ENCODE measurements at places on chromosomes 6 and 20.

DNA sequence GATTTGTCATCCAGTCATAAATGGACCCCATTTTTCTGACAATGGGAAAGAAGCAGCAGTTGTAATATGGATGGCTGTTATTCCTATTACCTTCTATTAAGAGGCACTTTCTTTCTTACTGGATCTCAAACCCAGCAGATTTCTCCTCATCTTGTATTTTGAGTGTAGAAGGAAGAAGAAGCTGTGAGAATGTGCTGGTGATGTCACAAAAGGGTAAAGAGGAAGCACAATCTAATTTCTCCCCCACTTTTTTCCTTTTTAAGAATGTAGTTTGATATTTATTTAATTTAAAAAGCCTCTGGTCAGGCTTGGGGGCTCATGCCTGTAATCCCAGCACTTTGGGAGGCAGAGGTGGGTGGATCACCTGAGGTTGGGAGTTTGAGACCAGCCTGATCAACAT lies 100.0 kb upstream of the JARID2 start:
- DNase-seq = no peak

GRCh38 chr6:89244241-89244985 lies 27.3 kb upstream of the GABRR1 start:
- DNase-seq = no peak

DNA sequence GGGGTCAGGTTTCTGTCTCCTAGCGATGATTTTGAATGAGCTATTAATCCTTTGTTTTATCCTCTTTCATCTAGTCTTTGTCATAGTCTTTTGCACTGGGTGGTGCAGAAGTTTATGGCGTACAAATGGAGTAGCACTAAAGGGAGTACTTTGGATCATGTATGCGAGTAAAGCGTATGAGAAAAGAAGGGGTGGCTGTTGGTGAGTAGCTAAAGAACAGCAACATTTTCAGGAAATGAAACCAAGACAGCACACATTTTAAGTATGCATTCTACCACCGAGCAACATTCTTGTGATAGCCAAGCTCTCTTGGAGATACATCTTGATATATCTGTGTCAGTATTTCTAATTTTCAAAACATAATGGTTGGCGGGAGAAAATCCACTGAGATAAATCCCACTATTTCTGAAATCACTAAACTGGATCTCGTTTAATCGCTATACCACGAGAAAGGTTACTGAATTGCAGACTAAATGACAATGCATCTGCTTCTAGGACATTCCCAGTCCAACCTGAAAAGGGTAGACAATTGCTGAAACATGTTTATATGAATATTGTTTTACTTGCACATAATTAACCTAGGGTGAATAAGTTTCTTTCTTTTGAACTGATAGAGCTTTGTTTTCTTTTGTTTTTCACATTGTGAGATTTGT lies 196.1 kb downstream of the TRIM27 start:
- no peak for DNase-seq

GRCh38 chr6:74100719-74101287 lies 404.8 kb downstream of the CD109 start:
- DNase-seq = no peak

GRCh38 chr20:43590036-43590391 lies 723 bp upstream of the IFT52 start:
- DNase-seq = no peak

DNA sequence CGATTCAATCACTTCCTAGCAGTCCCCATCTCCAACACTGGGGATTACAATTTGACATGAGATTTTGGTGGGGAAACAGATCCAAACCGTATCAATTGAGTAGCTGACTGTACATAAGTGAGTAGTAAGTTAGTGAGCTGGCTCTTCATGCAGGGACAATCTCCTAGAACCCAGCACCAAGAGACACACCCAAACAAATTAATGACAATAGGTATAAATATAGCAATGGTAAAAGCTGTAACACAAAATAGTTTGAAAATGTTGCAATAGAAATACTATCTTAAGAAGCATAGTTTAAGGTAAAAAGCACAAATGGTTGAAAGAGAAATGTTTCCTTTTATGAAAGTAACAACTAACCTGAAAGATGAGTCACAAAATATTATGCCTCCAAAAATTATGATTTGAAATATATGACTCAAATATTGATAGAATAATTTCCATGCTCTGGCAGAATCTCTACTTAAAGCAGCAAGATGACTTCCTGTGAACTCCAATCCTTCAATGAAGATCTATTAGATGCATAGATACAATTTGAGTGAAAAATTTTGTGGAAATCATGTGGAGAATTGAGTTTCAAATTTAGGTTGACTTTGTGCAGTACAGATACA lies 5.4 kb upstream of the SIRPB1 start:
- no peak for DNase-seq

GRCh38 chr6:147345902-147346301 lies 141.7 kb downstream of the STXBP5 start:
- no peak for DNase-seq

- no peak for DNase-seq
These were observed 473.0 kb downstream of the BMP2 start for GRCh38 chr20:7240490-7240889.

DNA sequence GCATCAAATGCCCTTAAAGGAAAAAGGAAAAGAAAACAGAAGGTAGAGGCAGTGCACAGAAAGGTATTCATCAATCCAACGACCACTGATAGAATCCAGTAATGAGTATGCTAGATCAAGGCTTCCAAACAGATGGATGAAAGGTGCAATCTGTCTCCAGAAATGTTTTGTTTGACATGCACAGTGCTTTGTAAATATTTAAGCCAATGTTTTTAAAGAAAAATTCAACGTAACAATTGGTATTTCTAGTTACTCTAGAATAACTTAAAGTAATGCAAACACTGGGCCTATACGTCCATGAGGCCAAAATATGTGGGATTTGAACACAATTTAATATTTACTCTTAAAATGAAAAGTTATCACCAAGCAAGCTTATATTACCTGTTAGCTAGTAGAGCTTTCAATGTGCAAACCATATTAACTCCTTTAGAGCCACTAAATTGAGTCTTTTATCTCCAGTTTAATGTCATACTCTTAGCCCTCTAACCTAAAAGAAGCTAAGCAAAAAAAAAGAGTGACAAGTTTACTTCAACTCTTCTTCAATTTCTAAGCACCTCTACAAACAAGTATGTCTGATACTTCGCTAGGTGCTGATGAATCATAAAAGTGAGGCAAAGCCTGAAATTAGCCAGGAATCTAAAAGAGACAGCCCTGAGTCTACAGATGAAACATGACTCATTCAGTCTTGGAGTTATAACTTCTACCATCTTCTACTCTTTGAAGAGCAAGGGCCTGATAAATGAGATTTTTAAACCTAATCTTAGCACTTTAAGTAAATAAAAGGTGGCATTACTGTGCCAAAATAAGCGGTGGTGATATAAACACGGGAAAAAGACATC lies 169.8 kb downstream of the PTPRK start:
- DNase-seq = no peak

DNA sequence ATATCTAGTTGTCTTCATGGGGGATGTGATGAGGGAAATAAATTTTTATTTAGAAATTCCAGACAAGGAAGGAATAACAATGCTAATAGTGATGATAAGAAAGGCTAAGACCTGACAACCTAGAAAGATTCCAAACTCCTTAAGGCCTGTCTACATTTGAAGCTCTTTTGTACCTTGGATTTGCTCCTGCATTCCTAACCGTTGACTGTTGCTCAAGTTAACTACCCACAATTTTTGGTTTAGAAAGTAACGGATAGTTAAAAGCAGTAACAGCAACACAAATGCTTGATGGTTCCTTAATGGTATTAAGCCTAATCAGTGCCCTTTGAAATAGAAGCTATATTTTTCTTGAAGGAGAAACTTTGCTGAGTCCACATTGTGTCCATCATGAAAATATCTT lies 52.9 kb downstream of the TRMT11 start:
- DNase-seq = no peak

DNA sequence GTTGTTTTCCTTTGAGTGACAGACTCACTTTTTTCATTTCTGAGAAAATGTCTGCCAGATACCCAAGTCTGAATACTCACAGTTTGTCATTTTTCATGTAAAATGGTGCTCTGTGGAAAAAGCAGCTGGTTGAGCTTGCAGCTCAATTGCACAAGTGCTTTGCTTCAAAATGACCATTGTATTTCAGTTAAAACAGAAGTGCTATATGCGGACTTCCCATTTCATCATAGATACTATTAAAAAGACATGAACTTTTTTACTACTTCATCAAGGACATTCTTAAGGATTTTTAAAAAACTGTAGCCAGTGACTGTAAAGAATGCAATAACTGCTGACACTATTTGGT lies 61.5 kb downstream of the KCNS1 start:
- DNase-seq = no peak

- no peak for DNase-seq
These were observed 1.1 kb upstream of the FGD2 start for GRCh38 chr6:37004044-37004980.

DNA sequence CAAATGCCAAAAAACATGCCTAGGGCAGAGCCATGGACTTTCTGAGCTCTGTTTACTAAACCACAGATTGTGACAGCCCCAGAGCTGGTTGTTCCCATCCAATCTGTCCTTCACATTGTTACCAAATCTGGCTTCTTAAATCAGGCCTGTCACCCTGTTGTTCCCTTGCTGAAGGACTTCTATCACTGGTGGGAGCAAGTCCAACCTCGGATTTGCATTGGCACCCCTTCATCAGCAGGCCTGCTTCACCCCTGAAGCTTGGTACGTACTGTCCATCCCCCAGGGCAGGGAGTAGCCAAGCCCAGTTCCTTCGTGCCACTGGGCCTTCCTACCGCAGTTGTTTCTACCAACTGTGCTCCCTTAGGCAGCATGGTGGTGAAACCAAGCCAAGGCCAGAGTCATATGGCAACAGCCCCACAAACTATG lies 357.3 kb upstream of the JARID2 start:
- DNase-seq = no peak

DNA sequence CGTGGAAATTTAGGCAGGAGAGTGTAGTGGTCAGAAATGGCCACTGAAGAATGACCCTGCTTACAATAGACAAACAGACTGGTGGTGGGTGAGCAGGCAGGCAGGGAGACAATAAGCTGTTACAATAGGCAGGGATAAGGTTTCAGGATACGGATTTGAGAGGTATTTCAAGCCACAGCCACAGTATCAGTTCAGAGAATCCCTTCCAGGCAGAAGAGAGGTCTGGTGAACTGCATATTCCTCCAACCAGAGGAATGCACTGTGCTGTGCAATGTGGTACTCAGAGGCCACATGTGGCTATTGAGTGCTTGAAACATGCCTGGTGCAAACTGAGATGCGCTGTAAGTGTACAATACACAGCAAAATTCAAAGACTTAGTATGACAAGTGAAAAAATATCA lies 20.6 kb downstream of the RMND1 start:
- no peak for DNase-seq

Data from coronary artery (tissue), 2 donors.